ENCODE measurements at places on chromosomes 4 and X. TPM values are rescaled to one million over a fixed set of nuclear protein-coding genes. Genes with fewer than 3 reads are reported as not detected.

DNA sequence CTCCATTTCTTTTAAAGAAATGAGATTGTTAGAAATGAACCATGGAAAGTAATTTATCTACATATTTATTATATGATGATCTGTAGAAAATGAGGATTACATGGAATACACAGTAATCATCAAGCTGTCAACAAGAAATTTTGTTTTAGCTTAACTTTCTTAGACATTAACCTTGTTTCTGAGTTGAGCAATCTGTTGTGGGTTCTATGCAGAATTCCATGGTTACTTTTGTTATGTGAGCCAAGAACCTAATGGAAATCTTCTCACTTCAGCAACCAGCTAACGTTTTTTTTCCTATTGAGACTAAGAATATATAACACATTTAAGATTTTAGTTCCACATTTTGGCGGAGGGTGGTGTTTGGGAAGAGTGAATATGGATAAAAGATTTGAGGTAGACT, 136.1 kb upstream of the SLC4A4 start:
- DNase-seq: no peak

GRCh38 chr4:180717451-180718033, 1525.7 kb upstream of the TENM3 start:
- no peak for DNase-seq

DNA sequence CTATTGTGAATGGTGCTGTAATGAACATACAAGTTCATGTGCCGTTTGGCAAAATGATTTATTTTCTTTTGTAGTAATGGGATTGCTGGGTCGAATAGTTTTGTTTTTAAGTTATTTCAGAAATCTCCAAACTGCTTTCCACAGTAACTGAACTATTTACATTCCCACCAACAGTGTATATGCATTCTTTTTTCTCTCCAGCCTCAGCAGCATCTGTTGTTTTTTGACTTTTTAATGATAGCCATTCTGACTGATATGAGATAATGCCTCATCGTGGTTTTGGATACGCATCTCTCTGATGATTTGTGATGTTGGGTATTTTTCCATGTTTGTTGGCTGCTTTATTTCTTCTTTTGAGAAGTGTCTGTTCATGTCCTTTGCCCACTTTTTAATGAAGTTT, 246.3 kb upstream of the ADGRL3 start:
- no peak for DNase-seq

DNA sequence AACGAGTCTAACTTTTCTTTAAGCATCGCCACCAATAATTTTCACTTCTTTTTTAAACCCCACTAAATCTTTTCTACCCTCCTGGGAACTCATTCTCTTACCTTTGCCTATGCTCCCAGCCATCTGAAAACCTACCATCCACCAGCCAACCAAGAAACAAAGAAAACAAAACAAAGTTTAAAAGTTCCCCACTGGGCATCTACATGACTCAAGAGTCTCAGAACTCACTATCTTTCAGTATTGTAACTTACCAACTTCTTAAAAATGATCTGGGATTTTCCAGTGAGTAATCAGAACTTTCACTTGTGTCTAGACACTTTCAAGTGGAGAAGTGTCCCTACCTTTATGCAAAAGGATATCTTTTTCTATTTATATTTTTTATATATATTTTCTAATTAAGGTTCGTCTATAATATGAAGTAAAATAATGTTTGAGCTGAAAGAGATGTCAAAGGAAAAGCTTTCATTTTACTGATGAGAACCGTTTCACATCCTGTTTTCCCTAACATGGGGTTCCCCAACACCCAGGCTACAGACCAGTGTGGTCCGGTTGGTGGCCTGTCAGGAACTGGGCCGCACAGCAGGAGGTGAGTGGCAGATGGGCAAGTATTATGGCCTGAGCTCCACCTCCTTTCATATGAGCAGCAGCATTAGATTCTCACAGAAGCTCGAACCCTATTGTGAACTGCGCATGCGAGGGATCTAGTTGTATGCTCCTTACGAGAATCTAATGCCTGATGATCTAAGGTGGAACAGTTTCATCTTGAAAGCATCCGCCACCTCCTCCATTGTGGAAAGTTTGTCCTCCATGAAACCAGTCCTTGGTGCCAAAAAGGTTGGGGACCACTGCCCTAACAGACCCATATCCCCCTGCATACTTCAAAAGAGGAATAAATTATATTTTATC, 9.8 kb upstream of the TIGD2 start:
- DNase-seq: no peak

Gene CEP135
- 2.2 TPM for polyA plus RNA-seq

Gene SPATA4
- polyA plus RNA-seq: 1.4 TPM

Gene ZNF182
- polyA plus RNA-seq: 2.9 TPM
